Suprapubic skin (tissue), 4 donors: ENCODE measurements at places on chromosomes 3 and 15. TPM values are rescaled to one million over a fixed set of nuclear protein-coding genes. Genes with fewer than 3 reads are reported as not detected.

Gene SLCO2A1
- total RNA-seq, result 25.0 TPM

Gene CTXN2
- total RNA-seq, result not detected

Gene CCDC54
- not detected for total RNA-seq

Gene DNAH12
- total RNA-seq, result 0.73 TPM

Gene P2RY14
- 1.2 TPM for total RNA-seq

Gene ACTC1
- 0.56 TPM for total RNA-seq

Gene GABRG3
- total RNA-seq, result not detected
